ENCODE measurements at places on chromosomes 12 and 14.

DNA sequence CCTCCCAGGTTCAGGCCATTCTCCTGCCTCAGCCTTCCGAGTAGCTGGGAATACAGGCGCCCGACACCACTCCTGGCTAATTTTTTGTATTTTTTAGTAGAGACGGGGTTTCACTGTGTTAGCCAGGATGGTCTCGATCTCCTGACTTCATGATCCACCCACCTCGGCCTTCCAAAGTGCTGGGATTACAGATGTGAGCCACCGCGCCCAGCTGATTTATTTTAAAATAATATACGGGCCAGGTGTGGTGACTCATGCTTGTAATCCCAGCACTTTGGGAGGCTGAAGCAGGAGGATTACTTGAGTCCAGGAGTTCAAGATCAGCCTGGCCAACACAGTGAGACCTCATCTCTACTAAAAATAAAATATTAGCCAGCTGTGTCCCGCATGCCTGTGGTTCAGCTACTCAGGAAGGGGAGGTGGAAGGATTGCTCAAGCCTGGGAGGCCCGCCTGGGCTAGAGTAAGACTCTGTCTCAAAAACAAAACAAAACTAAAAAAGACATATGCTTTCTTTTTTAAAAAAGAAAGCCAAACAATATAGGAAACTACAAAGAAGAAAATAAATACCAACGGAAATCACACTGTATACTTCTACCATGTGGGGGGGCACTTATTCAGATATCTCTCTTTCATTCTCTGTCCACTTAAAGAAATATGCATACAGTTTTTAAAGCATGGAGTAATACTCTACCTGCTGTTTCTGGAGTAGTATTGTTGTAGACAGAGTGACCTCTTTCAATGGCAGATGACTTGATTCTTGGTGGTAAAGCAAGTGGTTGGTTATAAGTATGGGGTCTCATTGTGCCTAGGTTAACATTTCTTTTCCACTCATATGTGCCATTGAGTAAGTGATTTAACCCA lies 930 bp upstream of the MIA2 start:
- no peak overlapping the region for H3K27ac ChIP-seq
- DNase-seq: no peak
- no peak overlapping the region for H3K4me3 ChIP-seq
- no peaks in the 10 kb centered on the region for H3K4me1 ChIP-seq
- H3K36me3 ChIP-seq: no peaks in the 10 kb centered on the region
- H3K27me3 ChIP-seq: no peaks in the 10 kb centered on the region

GRCh38 chr14:23153851-23154796 lies 29.3 kb downstream of the SLC7A8 start:
- no peaks in the 10 kb centered on the region for H3K36me3 ChIP-seq
- no peak overlapping the region for H3K4me3 ChIP-seq
- no peak overlapping the region for H3K27ac ChIP-seq

DNA sequence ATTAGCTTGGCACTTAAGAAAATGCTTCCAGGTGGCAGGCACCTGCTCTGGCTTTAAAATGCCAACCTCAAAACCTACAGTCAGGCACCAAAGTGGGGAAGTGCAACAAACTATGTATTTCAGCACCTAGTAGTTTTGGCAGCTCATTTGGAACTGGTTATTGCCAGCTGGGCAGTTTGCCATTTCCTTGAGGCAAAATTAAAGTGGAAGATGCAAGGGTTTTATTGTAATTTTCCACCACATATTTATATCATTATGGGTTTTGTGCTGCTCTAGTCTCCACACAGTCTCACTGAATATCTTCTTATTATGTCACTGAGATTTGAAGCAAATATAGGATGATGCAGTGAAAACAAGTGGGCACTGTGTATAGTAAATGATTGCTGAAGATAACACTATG lies 117.0 kb downstream of the PRKD1 start:
- no peaks in the 10 kb centered on the region for H3K4me1 ChIP-seq
- no peaks in the 10 kb centered on the region for H3K36me3 ChIP-seq
- no peak overlapping the region for H3K27ac ChIP-seq

DNA sequence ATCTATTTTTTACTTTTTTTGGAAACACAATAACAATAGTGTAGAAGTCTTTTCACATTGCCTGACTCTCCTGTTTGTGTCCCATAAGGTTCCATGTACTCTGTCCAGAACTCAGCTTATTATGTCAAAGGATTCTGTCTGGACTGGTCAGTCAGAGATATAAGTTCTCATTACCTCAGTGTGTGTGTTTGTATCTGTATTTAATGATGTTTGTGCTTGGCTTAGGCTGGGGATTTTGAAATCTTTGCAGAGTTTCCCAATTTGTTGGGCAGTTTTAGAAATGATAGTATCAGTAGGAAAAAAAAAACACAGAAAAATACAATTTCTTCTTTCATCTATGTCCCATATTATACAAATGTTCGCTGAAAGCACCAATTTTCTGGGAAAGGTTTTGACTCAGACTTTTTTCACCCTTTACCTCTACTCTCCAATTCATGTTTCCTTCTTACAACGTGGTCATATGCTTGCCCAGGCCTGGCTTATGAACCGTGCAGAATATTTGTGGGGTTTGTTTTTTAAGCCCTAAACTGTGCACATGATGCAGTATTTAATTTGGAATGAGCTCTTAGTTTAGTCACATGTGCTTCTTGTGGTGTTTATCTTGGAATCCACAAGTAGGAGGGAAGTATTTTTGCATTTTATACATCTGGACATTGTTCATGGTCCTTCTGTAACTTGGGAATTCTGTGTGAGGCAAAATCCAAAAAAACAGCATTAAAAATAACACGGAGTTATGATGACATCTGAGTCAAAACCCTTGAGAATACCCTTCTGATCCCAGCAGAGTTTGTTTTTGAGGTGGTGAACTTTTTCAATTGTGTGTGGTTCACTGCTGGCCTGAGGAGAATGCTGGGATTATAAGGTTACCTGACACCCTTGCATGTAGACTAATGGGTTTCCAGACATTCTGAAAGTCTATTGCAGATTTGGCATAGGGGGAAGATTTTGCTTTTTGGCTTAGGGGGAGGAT lies 121.2 kb downstream of the RAD51B start:
- H3K36me3 ChIP-seq: no peaks in the 10 kb centered on the region
- DNase-seq: peak; percentile 27
- peak overlapping the region; percentile 35 for H3K27ac ChIP-seq
- H3K4me1 ChIP-seq: peaks cover 34% of the 10 kb centered on the region
- no peaks in the 10 kb centered on the region for H3K27me3 ChIP-seq

- no peak for DNase-seq
- H3K27ac ChIP-seq: no peak overlapping the region
These were observed 326.1 kb upstream of the RTL1 start for GRCh38 chr14:101229666-101230065.

- H3K36me3 ChIP-seq: no peaks in the 10 kb centered on the region
- H3K27me3 ChIP-seq: no peaks in the 10 kb centered on the region
- no peak for DNase-seq
- no peak overlapping the region for H3K27ac ChIP-seq
These were observed 205.0 kb upstream of the KRR1 start for GRCh38 chr12:75716291-75717025.

GRCh38 chr12:127393896-127394295 lies 873.1 kb upstream of the TMEM132C start:
- no peak overlapping the region for H3K4me3 ChIP-seq
- H3K27ac ChIP-seq: 0 out of 2 replicates have a peak overlapping the region, but pooled peaks have one; percentile 12
- peak; percentile 96 for DNase-seq
- H3K4me1 ChIP-seq: peaks cover 30% of the 10 kb centered on the region

Measured in PC-3 (cell line).